ENCODE measurements at places on chromosomes 3 and 15. TPM values are rescaled to one million over a fixed set of nuclear protein-coding genes. Genes with fewer than 3 reads are reported as not detected.

EIF4G1 gene
- 334 TPM for total RNA-seq

ATP13A5 gene
- total RNA-seq = not detected

ELL3 gene
- 7.2 TPM for total RNA-seq

IMPG2 gene
- total RNA-seq = 0.81 TPM

RTP4 gene
- 0.63 TPM for total RNA-seq

SLITRK3 gene
- total RNA-seq = not detected

CHDH gene
- 0.68 TPM for total RNA-seq

SIDT1 gene
- total RNA-seq = 1.6 TPM

SHISA5 gene
- 159 TPM for total RNA-seq

TRIM42 gene
- total RNA-seq = not detected

SLC9C1 gene
- not detected for total RNA-seq

- no peak overlapping the region for H3K4me3 ChIP-seq
- H3K36me3 ChIP-seq = no peaks in the 10 kb centered on the region
- no peaks in the 10 kb centered on the region for H3K27me3 ChIP-seq
- DNase-seq = no peak
These were observed 34.5 kb downstream of the GPR171 start for GRCh38 chr3:151168269-151169094.

DNA sequence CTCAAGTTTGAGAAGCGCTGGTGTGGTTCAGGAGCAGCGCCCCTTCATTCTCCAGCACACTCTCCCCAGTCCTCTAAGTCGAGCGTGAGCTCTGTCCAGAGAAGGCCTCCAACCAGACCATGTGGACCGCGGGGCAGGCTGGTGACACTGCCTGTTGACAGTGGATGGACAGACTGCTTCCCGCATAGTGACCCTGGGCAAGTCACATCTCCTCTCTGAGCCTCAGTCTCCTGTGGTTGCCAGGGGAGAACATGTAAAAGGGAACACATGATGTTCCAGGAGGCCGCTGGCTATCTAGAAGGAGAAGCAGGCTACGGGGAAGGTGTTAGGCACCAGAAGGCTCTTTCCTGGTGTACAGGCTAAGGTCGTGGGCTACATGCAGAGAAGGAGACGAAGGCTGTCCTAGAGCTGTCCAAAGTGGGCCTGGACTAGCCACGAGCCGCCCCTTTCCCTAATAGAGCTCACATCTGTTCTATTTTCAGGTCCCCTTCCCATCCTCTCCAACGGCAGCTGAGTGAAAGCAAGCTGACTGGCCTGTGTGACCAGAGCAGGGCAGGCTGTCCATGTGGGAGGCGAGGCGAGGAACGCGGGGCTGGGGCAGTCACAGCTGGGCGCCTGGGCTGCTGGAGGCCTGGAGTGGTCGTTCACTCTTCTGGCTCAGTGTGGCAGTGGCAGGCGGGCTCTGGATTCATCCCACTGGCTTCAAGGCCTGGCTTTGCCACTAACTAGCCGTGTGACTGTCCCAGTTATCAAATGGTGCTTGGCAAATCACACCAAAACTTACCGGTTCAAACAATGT lies 11.1 kb downstream of the ISG20 start:
- H3K27ac ChIP-seq = no peak overlapping the region
- H3K4me1 ChIP-seq = no peaks in the 10 kb centered on the region
- no peaks in the 10 kb centered on the region for H3K27me3 ChIP-seq
- H3K4me3 ChIP-seq = no peak overlapping the region

- H3K27ac ChIP-seq = no peak overlapping the region
- peaks cover 24% of the 10 kb centered on the region for H3K4me1 ChIP-seq
- no peak overlapping the region for H3K4me3 ChIP-seq
- no peak for DNase-seq
These were observed 146.9 kb downstream of the DNAJB8 start for GRCh38 chr3:128319741-128320141.

- H3K4me3 ChIP-seq = no peak overlapping the region
- H3K4me1 ChIP-seq = no peaks in the 10 kb centered on the region
- no peaks in the 10 kb centered on the region for H3K36me3 ChIP-seq
- no peak for DNase-seq
- no peaks in the 10 kb centered on the region for H3K27me3 ChIP-seq
- H3K27ac ChIP-seq = no peak overlapping the region
These were observed 312.3 kb downstream of the WDR72 start for GRCh38 chr15:53447053-53447574.

- DNase-seq = no peak
- no peak overlapping the region for H3K27ac ChIP-seq
- no peaks in the 10 kb centered on the region for H3K27me3 ChIP-seq
- no peaks in the 10 kb centered on the region for H3K36me3 ChIP-seq
- peaks cover 9% of the 10 kb centered on the region for H3K4me1 ChIP-seq
- H3K4me3 ChIP-seq = peak overlapping the region; percentile 66
These were observed 725 bp downstream of the CHL1 start for GRCh38 chr3:197149-197827.

DNA sequence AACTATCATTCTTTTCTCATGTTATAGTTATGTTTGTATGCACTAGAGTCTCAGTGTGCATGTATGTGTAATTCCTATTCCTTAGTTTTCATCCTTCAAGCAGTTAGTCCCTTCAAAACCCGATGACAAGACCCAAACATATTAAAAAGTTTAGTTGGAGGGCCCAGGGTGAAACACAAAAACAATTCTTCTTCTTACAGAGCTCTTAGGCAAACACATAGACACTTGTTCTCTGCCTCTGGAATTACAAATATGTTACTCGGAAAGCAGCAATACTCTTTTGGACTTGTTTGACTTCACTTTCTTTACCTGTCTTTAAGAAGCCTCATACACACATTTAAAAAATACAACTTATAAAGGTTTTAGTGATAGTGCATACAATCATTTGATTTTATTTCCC lies 763 bp upstream of the CNTN6 start:
- H3K4me1 ChIP-seq = peaks cover 7% of the 10 kb centered on the region
- no peak overlapping the region for H3K4me3 ChIP-seq
- no peak for DNase-seq
- H3K36me3 ChIP-seq = no peaks in the 10 kb centered on the region
- no peaks in the 10 kb centered on the region for H3K27me3 ChIP-seq

- no peak for DNase-seq
- no peaks in the 10 kb centered on the region for H3K36me3 ChIP-seq
- H3K27me3 ChIP-seq = no peaks in the 10 kb centered on the region
- no peak within 1 kb of the TSS for H3K27ac ChIP-seq
- no peaks in the 10 kb centered on the region for H3K4me1 ChIP-seq
These were observed at the start of gene SLC27A2 for GRCh38 chr15:50181969-50182218. Gene SLC27A2 (plus strand): TSS chr15:50182196. CDS start chr15:50182428, 232 bp downstream.

GRCh38 chr3:197209366-197210260 lies 88.8 kb downstream of the DLG1 start:
- H3K36me3 ChIP-seq = no peaks in the 10 kb centered on the region
- no peaks in the 10 kb centered on the region for H3K27me3 ChIP-seq
- no peak overlapping the region for H3K4me3 ChIP-seq
- peaks cover 9% of the 10 kb centered on the region for H3K4me1 ChIP-seq

DNA sequence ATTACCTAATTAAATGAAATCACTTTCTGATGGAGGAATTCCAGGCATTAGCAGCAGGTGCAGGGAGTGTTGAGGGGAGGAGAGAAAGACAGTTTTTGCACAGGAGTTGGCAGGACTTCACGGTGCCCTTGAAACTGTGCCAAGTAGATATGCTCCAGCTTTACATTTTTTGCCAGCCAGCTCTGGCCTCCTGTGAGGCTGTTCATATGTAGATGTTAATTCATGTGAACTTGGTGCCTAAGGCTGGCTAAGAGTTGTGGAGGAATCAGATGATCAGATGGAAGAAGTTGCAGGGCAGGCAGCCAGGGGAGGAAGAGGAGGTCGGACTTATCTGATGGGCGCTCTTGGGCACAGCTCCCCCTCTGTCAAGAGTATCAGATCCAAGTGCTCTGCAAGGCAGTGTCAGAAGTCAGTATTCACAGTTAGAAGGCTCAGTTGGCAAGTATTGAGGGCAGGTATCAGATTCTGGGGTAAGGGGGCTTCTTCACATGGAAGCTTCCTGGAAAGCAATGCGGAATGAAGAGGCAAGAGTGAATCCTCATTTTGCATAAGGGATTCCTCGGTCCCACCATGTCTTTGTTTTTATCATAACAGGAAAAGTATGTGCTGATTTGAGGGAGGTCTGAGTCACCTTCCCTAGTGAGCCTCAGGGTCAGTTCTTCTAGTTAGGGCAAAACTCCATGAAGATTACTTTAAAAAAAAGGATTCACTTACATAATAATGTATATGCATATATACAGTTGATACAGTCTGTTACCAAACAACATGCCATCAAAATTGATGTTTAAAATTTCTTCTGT lies 172.6 kb upstream of the UMPS start:
- no peaks in the 10 kb centered on the region for H3K36me3 ChIP-seq
- H3K4me3 ChIP-seq = no peak overlapping the region
- no peak for DNase-seq
- H3K4me1 ChIP-seq = peaks cover 33% of the 10 kb centered on the region
- no peaks in the 10 kb centered on the region for H3K27me3 ChIP-seq

GRCh38 chr15:43763819-43764446 lies 12.8 kb downstream of the ELL3 start:
- H3K36me3 ChIP-seq = peaks cover 65% of the 10 kb centered on the region
- H3K27me3 ChIP-seq = no peaks in the 10 kb centered on the region
- no peak for DNase-seq

DNA sequence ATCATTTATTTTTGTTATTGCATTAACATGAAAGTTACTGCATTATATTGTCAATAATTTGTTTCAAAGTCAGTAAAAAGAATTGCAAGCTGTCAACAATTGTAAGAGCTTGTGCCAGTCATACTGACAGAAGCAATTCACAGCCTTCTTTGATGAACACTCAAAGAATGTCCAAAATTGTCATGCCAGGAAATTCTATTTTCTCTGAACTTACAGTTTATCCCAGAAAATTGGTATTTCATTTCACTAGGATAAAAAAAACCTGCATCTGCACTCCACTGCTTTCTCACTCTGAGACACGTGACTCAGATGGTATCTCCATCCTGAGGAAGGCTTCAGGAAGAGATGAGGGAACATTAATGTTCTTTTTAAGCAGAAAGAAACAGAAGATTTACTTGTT lies 332.6 kb upstream of the CCDC54 start:
- no peaks in the 10 kb centered on the region for H3K36me3 ChIP-seq
- no peak for DNase-seq
- no peak overlapping the region for H3K27ac ChIP-seq
- H3K27me3 ChIP-seq = no peaks in the 10 kb centered on the region

DNA sequence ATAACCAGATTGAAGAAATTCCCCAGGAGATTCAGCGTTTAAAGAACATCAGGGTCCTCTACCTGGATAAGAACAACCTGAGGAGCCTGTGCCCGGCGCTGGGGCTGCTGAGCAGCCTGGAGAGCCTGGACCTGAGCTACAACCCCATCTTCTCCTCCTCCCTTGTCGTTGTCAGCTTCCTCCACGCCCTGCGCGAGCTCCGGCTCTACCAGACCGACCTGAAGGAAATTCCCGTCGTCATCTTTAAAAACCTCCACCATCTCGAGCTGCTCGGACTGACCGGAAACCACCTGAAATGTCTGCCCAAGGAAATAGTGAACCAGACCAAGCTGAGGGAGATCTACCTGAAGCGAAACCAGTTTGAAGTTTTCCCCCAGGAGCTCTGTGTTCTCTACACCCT lies 9.4 kb upstream of the LRRC34 start:
- H3K4me3 ChIP-seq = no peak overlapping the region
- H3K36me3 ChIP-seq = no peaks in the 10 kb centered on the region
- no peak overlapping the region for H3K27ac ChIP-seq
- no peak for DNase-seq
- H3K4me1 ChIP-seq = no peaks in the 10 kb centered on the region
- H3K27me3 ChIP-seq = no peaks in the 10 kb centered on the region

DNA sequence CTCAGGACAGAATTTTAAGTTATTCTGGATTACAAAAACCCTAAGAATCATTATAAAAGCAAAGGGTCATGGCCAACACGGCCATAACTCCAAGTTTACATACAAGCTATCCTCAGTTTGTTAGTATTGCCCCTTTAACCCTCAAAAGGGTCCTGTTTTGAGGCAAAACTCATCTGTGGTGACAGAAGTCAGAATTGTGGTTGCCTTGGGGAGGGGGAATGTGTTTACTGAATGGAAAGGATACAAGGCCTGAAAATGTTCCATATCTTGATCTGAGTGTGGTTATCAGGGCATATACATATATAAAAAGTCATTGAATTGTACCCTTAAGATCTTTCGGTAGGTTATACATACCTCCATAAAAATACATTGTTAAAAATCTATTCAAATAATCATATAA lies 2.1 kb downstream of the SFMBT1 start:
- H3K4me3 ChIP-seq = no peak overlapping the region
- no peak for DNase-seq
- no peaks in the 10 kb centered on the region for H3K27me3 ChIP-seq
- no peak overlapping the region for H3K27ac ChIP-seq
- peaks cover 2% of the 10 kb centered on the region for H3K4me1 ChIP-seq

- H3K4me3 ChIP-seq = no peak overlapping the region
- no peaks in the 10 kb centered on the region for H3K4me1 ChIP-seq
- DNase-seq = no peak
- H3K27ac ChIP-seq = no peak overlapping the region
- no peaks in the 10 kb centered on the region for H3K36me3 ChIP-seq
These were observed 1092.0 kb downstream of the NAALADL2 start for GRCh38 chr3:175951047-175951694.

- no peak overlapping the region for H3K4me3 ChIP-seq
- H3K4me1 ChIP-seq = no peaks in the 10 kb centered on the region
- no peak for DNase-seq
- no peaks in the 10 kb centered on the region for H3K27me3 ChIP-seq
- no peak overlapping the region for H3K27ac ChIP-seq
- H3K36me3 ChIP-seq = no peaks in the 10 kb centered on the region
These were observed 57.7 kb downstream of the PRTG start for GRCh38 chr15:55685286-55685685.

- H3K27me3 ChIP-seq = no peaks in the 10 kb centered on the region
- no peaks in the 10 kb centered on the region for H3K36me3 ChIP-seq
- peaks cover 1% of the 10 kb centered on the region for H3K4me1 ChIP-seq
- H3K27ac ChIP-seq = no peak overlapping the region
- DNase-seq = no peak
These were observed 134.1 kb downstream of the NLGN1 start for GRCh38 chr3:173531602-173532001.

GRCh38 chr3:30286007-30286669 lies 320.3 kb upstream of the TGFBR2 start:
- H3K36me3 ChIP-seq = no peaks in the 10 kb centered on the region
- peaks cover 22% of the 10 kb centered on the region for H3K4me1 ChIP-seq
- no peak overlapping the region for H3K4me3 ChIP-seq
- peak; percentile 61 for DNase-seq
- H3K27ac ChIP-seq = peak overlapping the region; percentile 53

DNA sequence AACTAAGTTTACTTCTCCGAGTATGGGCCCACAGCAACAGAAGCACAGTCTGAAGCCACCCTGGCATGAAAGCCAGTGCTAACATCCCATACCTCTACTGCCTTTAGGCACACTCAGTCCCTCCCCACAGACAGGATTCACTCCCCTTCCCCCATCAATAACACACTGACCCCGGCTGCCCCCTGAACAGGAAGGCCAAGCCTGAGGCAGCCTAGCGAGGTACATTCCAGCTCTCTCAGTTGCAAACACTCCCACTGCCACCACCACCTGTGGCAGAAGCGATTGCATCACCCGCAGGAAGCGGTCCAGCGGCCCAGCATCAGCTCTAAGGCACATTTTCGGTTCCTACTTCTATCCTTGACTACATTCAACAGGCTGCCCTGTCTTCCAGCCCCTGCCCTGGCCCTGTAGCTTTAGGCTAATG lies 7.0 kb upstream of the BMF start:
- H3K4me3 ChIP-seq = no peak overlapping the region
- H3K36me3 ChIP-seq = no peaks in the 10 kb centered on the region
- DNase-seq = no peak
- no peaks in the 10 kb centered on the region for H3K4me1 ChIP-seq
- no peaks in the 10 kb centered on the region for H3K27me3 ChIP-seq

- no peak for DNase-seq
- H3K4me1 ChIP-seq = no peaks in the 10 kb centered on the region
- no peak overlapping the region for H3K27ac ChIP-seq
- H3K4me3 ChIP-seq = no peak overlapping the region
- no peaks in the 10 kb centered on the region for H3K27me3 ChIP-seq
- H3K36me3 ChIP-seq = no peaks in the 10 kb centered on the region
These were observed 164.2 kb downstream of the FMN1 start for GRCh38 chr15:33030315-33030714.
